Liver (tissue), 10 donors: ENCODE measurements at places on chromosomes 6 and 20.
A peak's percentile ranks its signal among the peaks of the same experiment; 100 is the strongest.

GRCh38 chr6:107709341-107709740, 114.8 kb downstream of the SCML4 start:
- no peak for DNase-seq

DNA sequence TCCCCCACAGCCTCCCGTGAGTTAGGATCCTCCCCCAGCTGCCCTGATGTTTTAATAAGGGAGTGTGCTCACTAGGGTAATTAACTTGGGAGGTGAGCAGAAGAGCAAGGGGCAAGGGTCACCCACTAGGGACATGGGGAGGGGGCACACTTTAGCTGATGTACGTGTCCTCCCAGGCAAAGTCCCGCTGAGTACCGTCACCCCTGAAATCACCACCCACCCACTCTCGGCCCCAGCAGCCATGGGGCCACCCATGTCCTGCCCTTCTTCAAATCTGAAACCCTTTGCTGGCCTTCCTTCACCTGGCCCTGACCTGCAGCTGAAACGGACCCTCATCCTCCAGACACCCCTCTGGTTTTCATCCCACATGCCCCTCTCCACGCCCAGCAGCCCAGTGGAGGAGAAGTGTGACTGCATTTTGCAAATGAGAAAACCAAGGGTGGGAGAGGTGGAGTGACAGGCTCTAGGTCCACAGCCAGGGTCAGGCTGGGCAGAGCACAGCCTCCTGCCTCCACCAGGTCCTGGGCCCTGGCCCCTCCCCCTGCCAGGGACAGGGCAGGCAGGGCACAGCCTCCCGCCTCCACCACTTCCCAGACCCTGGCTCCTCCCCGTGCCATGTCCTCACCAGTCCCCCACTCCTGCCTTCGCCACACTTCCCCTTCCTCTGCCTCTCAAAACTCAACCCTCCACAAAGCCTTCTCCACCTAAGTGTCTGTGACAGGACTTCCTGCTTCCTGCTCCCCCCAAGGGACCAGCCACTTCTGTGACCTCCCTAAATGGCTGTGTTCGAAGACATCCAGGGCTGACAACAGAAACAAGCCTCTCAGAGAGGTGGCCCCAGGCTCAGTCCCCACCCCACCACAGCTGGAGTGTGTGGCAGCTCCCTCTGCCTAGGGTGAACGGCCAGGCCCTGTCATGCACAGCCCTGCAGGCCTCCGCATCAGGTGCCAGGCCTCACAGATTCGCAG, 15.1 kb downstream of the ACSS1 start:
- DNase-seq: no peak

DNA sequence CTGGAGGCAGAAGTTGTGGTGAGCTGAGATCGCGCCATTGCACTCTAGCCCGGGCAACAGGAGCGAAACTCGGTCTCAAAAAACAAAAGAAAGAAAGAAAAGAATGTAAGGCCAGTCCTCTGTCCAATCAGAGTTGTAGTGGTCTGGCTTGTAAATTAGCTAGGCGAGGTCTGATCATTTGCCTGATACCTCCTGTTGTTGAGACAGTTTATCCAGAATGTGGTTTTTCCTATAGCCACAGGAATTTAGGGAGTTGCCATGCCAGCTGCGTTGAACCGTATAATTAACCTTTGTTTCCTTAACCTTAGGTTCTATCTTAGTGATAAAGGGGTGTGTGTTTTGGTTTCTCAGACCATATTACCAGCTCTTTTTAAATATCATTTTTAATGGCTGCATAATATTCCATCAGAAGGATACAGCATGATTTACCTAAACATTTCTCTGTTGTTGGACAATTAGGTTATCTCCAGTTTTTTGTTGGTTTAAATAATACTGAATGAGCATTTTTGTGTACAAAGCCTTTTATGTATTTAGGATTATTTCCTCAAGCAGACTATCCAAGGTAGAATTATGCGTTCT, 11.7 kb upstream of the PPARD start:
- no peak for DNase-seq

DNA sequence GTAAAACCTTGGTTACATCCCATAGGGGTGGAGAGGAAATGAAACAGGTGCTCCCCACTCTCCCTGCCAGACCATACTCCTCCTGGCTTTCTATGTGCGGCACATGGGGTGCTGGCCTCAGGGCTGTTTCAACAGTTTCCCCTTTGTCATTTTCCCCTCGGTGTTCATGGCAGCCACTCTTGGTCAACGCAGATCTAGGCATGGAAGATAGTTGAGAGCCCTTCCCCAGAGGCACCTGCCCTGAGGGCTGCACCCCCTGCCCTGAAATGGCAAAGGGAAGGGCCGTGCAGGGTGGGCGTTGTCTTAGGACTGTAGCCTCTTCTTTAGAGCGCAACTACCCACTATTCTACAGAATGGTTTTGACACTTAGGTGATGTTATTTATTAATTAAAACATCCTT, 4.4 kb downstream of the CST1 start:
- DNase-seq: no peak

- no peak for DNase-seq
Measured at GRCh38 chr6:82607998-82608725, 244.5 kb downstream of the TPBG start.

DNA sequence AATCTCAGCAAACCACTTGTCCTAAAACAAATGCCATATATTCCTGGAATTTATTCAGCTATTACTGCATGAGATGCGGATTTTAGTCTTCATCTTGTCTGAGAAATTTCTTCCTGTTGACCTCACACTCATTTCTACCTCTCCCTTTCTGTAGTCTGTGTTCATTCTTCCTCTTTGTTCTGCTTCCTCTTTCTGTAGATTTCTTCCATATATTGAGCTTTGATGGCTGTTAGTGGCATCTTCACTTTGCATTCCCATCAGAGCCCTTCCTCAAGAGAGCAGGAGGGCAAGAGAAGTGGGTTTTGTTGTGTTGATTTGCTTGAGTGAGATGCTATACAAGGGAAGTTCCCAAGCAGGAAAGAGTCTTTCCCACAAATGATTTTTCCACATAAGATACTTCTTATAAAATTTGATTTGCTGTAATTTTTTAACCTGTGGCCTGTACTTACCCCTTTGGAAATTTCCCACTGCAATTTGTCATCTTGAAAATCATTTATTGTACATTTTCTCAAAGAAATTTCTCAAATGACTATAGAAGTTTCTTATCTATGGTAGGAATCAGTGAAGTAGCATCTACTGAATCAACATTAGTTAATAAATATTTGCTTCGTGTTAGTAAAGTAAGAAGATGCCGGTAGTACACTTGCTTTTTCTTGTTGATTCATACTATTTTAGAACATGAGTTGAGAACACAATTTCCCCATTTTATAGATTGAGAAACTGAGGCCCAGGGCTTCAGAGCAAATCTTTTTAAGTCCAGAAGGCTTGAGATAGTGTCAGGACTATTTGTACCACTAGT, 43.8 kb downstream of the MAP3K4 start:
- DNase-seq: no peak

- DNase-seq: peak; percentile 82
Measured at GRCh38 chr20:49384437-49385434, 97.7 kb downstream of the KCNB1 start.

- no peak for DNase-seq
Measured at GRCh38 chr6:127516662-127517273, 2.4 kb downstream of the MTCL3 start.

GRCh38 chr6:108673602-108674001, 112.9 kb downstream of the FOXO3 start:
- DNase-seq: no peak

DNA sequence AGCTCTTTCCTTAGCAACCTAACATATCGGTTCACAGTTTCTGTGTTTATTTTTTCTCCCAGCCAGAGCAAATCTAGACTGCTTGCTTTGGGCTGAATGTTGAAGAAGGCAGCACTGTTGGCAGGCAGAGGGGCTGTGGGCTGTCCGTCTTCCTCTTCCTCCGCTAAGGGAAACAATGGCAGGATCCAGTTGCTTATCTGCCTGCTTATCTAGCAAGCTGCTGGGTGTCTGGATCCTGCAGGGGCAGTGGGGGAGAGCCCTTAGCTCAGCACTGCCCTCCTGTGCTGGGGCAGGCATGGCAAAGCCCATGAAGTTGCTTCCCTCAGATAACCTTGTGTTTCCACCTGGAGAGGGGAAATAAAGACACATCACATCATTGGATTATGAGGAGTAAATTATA, 92.7 kb upstream of the CD93 start:
- no peak for DNase-seq

DNA sequence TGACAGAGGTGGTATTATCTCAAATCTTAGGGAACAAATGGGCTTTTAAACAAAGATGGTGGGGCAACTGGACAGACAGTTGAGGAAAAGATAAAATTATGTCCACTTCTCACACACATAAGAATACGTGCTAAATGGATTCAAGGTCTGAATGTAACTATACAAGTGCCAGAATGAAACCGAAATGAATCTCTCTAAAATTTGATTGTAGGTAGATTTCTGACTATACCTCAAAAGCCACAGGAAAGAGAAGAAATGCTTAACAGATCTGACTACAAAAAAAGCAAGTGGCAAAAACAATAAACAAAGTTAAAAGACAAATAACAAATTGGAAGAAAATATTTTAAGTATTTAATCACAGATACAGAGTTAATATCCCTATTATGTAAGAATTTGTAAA, 182.7 kb upstream of the OLIG3 start:
- DNase-seq: no peak

- no peak for DNase-seq
Measured at GRCh38 chr6:20332441-20333006, 69.2 kb upstream of the E2F3 start.

DNA sequence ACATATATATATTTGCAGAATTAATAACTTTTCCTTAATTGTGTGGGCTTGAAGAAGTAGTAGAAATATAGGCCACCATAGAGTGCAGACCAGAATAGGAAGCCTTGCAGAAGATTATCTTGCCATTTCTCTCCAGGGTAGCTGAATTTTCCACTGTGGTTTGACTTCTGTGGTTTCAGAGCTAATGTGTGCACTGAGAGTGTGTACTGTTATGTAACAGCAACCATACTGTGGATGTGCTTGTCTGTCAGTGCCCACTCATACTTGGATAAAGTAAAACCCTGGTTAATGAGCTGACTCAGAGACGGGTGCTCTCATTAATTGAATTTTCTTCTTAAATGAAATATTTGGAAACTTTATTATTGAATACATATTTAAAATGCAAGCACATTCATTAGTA, 57.2 kb downstream of the CEP43 start:
- no peak for DNase-seq

- DNase-seq: no peak
Measured at GRCh38 chr6:55578537-55579363, at the start of gene HMGCLL1. TSS of gene HMGCLL1 (minus strand) at chr6:55579192. CDS start at chr6:55579055, 137 bp downstream.

- no peak for DNase-seq
Measured at GRCh38 chr6:34476921-34477320, 11.0 kb downstream of the PACSIN1 start.

- DNase-seq: no peak
Measured at GRCh38 chr6:105178636-105179035, 1.2 kb downstream of the POPDC3 start.

- DNase-seq: no peak
Measured at GRCh38 chr20:44409132-44409600, 53.7 kb downstream of the HNF4A start.

DNA sequence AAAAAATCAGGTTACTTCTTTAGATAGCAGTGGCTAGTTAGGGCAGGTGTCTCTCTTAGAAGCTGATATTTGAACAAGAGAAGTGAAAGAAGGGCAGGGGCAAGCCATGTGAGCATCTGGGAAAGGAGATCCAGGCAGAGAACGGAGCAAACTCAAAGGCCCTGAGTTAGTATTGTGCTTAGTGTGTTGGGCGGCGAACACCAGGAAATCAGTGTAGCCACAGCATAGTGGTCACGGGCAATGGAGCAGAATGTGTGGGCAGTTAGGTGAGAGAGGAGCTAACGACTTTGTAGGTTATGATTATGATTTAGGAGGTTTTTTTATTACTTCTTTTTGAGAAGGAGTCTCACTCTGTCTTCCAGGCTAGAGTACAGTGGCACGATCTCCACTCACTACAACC, 229.3 kb downstream of the TMEM242 start:
- DNase-seq: no peak

- no peak for DNase-seq
Measured at GRCh38 chr6:136401749-136402148, 112.1 kb upstream of the BCLAF1 start.

DNA sequence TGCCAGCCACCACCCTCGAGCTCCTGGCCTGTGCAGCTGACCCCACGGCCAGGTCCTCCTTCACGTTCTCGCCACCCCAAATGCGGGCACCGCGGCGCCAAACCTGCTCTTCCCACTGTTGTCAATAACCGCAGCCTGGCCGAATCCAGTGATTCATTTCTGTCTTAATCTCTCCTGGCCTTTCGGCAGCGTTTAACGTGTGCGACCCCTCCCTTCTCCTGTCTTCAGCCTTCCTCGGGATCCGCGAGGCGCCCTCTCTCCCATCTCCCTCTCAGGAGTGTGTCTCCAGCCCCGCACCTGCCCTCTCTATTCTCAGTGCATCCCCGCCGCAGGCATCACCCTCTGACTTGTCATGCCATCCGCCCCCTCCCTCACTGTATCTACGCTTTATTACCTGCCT, 91.4 kb downstream of the THBS2 start:
- peak; percentile 17 for DNase-seq

DNA sequence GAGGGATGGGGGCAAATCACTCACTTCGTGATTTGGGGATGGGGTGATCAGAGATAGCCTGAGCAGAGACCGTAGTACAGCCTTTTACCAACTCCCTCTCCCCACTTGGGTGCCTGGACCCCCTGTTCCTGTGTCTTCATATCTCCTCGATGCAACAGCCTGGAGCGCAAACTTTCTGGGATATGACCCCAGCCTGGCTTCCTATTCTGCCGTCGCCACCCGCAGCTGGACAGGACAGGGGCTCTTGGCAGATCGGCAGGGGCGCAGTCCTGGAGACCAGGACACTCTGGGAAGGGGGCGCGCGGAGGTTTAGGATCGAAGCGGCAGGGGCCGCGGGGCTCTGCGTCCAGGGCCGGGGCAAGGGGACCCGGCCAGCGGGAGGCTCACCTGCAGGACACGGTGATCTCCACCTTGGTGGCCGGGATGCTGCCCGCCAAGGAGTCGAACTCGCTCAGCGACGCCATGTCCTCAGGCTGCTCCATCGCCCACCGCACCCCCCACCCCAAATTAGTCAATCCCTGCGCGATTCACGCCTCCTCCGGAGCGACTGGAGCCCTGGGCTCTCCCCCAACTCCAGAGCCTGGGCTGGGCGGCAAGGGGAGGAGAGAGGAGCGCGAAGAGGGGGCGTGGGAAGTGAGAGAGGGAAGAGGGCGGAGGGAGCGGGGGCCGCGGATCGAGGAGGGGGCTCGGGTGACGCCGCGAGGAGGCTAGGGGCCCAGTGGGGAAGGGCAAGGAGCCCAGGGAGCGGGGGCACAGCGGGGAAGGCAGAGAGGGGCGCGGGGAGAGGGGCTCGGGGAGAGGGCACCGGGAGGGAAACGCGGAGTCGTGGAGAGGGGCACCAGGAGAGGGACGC, at the start of gene CPNE5:
Gene CPNE5 (minus strand): TSS at position 549 of the 853 bp plus-strand sequence. CDS start 67 bp downstream, at position 482.
- DNase-seq: no peak
